ENCODE measurements at places on chromosomes 6 and 20.
A peak's percentile ranks its signal among the peaks of the same experiment; 100 is the strongest.

DNA sequence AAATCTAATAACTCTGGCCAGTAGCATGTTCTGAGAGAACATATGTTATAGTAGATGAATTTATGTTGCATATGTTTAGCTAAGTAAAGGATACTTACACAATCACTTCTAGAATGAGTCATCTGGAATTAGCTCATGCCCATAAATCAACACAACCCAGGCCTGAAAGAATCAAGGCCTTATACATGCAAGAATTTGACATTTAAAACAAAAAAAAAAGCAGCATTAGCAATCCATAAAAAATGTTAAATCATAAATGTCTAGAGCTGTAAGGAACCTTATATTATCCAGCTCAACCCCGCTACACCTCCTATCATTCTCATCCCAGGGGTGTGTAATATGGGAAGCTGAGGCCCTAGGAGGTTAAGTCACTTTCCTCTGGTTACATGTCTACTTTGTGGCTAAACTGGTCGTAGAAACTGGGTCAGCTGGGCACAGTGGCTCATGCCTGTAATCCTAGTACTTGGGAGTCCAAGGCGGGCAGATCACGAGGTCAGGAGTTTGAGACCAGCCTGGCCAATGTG is 105.2 kb upstream of the CARMIL1 start:
- no peak for DNase-seq

- no peak for DNase-seq
These were observed 37.7 kb downstream of the KIF25 start for GRCh38 chr6:168035098-168035660.

DNA sequence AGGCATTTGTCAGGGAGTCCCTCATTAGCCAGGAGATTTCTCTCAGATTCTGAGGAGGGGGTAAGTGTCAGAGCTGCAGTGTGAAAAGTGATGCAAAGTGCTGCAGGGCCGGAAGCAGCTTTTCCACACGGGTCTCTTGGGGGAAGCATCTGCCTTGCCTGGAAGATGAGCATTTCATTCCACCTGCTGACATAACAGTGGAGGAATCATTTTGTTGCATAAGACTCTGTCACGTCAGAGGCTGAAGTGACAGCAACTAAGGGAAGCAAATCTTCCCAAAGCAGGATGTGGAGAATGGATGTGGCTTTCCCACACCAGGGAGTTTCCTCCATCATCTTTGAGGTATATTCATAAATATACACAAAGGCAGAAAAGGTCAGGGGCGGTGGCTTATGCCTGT is 22.8 kb downstream of the DCBLD1 start:
- DNase-seq = no peak

DNA sequence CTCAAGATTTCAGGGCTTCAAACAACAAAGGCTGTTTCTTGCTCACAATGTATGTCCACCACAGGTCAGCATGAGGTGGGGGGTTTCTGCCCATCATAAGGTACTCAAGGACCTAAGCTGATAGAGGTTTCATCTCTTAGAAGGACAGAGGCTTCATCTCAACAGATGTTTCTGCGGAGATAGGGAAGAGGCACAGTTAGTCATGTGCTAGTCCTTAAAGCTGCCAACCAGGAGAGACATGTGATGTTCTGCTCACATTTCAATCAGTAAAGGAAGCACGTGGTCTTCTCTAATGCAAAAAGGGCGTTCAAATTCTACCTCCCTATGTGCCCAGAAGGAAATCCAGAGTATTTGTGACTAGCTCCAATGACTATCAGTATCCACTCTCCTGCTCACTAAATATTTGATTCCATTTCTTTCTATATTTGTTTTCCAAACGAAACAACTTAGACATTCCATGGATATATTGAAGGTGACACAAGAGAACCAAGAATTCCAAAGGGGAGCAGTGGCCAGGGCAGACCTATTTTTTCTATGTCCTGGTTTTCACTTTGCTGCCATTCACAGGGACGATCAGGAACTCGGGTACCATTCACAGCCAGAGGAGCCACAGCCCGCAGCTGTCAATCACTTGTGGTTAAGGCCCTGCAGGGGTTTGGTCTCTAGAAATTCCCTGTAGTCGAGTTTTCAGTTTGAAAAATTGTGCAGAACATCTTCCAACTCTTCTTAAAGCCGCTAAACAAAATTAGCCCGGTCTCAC is 173.2 kb upstream of the FOXA2 start:
- no peak for DNase-seq

DNA sequence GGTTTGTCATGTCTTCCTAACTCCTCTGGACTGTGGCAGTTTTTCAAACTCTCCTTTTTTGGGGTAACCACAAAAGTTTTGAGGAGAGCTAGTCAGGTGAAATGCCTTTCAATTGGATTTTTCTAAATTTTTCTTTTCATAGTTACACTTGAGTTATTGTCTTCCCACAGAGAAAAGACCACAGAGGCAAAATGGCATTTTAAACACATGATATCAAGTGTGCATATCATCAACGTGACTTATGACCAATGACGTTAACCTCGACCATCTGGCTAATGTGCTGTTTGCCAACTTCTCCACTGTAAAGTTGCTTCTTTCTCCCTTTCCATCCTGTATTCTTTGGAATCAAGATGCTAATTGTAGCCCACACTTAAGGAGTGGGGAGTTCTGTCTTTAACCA is 41.3 kb upstream of the SNAP25 start:
- DNase-seq = no peak

DNA sequence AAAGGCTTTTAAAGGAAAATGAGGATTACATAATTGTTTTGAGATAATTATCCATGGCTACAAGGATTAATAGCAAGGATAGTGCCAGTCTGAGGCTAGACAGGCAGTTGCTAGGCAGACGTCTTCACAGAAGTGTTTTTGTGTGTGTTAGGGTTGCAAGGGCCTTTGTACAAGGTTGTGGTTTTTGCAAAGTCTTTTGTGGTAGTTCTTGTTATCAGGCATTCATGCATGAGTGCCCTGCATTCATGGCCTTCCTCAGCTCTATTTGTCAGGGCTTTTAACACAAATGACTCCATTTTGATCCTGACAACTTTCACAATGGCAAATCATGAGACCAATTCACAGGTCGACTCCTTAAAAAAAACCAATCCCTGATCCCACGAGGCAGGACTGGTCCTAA is 68.1 kb upstream of the TXNDC5 start:
- DNase-seq = peak; percentile 81

DNA sequence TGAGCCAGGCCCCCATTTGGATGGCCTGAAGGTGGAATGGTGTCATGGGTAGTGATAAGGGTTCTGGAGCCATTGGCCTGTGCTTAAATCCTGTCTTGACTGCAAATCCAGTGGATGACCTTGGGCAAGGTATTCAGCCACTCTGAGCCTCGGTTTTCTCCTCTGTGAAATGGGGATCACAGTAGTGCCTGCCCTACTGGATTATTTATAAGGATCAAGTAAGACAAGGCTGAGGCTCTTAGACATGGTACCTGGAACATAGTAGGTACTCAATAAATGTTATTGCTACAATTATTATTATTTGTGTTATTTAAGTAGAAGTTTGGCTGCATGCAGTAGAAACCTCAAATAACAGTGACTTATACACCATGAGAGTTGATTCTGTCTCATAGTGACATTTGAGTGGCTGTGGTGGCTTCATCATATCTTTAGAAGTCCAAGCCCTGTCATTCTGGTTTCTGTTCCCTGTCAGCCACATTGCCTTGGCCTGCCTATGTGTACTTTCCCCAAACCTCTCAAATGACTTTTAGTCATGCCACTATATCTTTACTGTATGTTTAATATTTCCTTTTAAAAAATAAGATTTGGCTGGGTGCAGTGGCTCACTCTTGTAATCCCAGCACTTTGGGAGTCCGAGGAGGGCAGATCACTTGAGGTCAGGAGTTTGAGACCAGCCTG is 37.6 kb upstream of the CHMP4B start:
- peak; percentile 90 for DNase-seq

GRCh38 chr6:96889146-96889545 is 8.5 kb downstream of the NDUFAF4 start:
- no peak for DNase-seq

- no peak for DNase-seq
These were observed 54.4 kb downstream of the HMGN3 start for GRCh38 chr6:79180052-79180451.

DNA sequence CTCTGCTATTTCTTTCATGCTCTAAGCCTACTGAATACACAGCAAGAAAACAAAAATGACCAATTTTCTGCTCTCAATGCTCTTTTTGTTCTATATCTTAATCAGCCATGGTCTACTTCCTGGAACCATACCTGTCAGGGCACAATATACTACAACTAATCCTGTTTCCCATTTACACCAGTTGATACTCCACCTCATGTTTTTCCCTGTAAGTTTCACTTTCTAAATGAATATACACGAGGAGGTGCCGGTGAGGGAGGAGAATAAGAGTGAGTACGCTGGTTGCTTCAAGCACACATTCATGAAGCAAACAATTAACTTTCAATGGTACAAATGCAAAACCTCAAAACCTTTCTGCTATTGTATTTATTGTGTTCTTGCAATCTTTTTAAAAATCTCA is 443.1 kb upstream of the ID4 start:
- no peak for DNase-seq

DNA sequence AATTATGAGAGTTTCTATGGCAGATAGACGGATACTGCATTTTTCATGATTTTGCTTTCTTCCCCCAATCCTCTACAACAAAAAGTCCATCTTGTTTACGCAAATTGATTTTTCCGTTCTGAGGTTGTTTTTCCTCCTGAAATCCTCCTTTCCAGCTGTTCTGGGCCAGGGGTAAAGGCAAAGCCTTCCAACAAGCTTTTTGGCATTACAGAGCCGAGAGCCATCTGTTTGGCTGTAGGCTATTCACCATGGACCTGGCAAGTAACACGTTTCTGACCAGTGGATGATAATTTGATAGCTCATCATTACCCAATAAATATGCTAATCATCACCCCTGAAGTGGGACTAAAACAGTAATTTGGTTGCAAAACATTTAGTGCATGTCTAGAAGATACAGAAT is 226.5 kb downstream of the CBLN4 start:
- no peak for DNase-seq

DNA sequence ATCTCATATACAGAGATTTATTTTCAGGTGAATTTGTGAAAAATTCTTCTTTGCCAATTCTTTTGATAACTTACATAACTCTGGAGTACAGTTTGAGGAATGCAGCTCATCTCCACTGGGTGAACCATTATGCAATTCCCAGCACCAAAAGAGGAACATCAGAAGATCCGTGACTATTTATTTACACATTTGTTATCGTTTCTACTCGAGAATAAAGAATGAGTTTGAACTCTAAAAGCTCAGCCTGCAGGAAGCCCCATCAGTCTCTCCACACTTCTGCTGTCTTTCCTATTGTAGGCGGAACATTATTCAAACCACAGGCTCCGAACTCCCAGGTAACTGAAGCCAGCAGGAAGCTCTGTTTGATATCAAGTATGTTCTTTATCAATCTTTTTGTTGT is 95.9 kb upstream of the IFNGR1 start:
- no peak for DNase-seq

DNA sequence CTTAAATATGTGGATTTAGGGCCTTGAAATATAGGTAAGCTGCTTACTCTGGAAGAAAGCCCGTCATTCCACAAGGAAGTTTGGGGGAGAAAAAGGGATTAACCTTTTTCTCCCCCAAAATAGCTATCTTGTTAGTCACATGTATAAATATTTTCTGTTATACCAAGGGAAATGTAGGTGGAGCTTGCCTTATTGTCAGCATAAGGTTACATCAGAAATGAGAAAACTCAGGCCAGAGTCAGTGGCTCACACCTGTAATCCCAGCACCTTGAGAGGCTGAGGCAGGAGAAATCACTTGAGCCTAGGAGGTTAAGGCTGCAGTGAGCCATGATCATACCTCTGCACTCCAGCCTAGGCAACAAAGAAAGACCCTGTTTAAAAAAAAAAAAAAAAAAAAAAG is 129.9 kb downstream of the LRFN2 start:
- DNase-seq = no peak

DNA sequence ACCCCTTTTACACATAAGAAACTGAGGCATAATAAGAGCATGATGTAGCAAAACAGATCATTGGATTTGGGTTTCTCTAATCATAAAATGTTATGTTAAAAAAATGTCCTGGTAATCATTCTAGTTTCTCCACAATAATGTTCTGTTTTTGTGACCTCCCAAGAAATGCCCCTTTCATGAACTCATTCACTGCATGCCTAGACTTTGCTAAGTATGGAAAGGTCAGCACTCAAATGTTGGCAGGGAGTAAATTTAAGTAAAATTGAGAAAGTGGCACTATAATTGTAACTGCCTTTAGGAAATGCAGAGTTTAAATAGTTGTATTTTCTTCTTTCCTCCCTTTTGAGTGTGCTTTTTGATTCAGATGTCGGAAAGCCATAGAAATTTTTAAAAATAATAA is 48.5 kb upstream of the ID4 start:
- no peak for DNase-seq

DNA sequence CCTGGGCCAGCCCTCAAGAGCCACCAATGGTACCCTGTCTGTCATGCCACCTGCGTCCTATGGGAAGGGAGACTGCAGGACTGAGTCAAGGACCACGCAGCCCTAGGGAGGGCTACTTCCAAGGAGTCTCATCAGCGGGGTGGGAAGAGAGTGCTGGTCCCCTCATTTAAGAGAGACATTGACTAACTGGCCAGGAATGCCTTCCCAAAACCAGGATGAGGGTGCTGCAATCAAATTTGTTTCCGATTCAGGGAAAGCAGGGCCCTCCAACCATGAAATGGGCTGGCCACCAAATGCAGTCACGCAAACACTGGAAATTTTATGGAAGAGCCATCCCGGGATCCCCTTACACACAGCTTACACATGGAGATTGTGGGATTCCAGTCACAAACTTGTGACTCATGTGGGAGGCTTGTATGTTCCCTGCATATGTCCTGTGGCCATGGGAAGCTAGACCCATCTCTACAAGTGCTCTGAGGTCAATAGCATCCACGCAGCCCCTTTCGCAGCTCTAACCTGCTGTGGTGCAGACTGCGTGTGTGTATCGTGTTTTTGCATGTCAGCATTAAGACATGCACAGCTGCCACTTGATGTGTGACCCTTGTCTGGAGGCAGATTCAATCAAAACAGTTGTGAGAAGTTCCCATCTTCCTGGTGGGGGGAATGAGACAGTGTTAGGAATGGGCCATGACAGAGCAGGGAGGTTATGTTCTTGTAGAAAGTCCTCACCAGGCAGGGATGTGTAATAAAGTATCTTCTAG is 53.0 kb upstream of the CST7 start:
- no peak for DNase-seq

GRCh38 chr20:13348311-13349234 is 127.5 kb downstream of the ISM1 start:
- no peak for DNase-seq

DNA sequence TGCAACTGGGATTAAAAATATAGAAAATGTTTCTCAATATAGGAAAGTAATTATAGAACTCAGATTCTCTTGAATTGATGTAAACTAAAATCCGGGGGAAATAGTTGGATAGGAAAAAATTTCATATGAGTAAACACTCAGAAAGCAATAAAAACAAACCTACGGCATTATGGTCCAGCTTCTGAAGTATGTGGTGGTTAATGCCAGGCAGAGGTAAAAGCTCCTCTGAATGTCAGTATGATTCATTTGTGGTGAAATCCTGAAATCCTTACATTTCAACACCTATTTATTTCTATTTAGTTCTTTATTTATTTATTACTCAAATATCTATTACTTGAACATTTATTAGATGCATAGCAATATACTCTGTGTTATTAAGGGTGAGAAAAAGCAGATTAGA is 145.1 kb downstream of the RIMS1 start:
- DNase-seq = no peak

GRCh38 chr20:17645546-17646208 is 36.4 kb downstream of the RRBP1 start:
- no peak for DNase-seq

All from GM12865 (cell line).